Effector memory CD4-positive, alpha-beta T cell (primary cell): ENCODE measurements at places on chromosomes 1 and 21.

GRCh38 chr1:240786880-240787279 lies 174.9 kb upstream of the GREM2 start:
- no peaks in the 10 kb centered on the region for H3K27me3 ChIP-seq
- H3K36me3 ChIP-seq, result no peaks in the 10 kb centered on the region
- no peak overlapping the region for H3K27ac ChIP-seq
- H3K4me3 ChIP-seq, result no peak overlapping the region
- DNase-seq, result no peak
- no peaks in the 10 kb centered on the region for H3K4me1 ChIP-seq

DNA sequence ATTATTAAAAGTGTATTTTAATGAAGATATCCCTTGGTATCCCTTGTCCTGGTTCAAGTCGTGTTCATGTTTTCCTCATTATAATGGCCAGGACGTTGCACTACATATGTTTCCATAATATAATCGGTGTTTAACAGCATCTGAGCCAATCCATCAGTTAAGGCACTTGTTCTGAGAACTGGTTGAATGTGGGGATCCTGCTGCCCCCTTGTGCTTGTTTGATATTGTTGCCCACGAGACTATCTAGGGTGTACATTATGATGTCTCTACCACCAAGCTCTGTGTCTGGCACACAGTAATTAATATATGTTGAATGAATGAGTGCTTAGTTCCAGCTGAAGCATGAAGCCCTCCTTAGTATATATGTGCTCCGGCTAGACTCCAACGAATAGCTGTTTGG lies 193.0 kb downstream of the CACNA1E start:
- DNase-seq, result no peak
- H3K27ac ChIP-seq, result no peak overlapping the region
- no peaks in the 10 kb centered on the region for H3K27me3 ChIP-seq
- H3K36me3 ChIP-seq, result no peaks in the 10 kb centered on the region
- no peaks in the 10 kb centered on the region for H3K4me1 ChIP-seq

GRCh38 chr21:36994501-36995158 lies 11.9 kb upstream of the RIPPLY3 start:
- peaks cover 2% of the 10 kb centered on the region for H3K4me1 ChIP-seq
- H3K27ac ChIP-seq, result no peak overlapping the region
- no peak for DNase-seq

GRCh38 chr21:33030633-33031032 lies 4.9 kb downstream of the OLIG2 start:
- no peak for DNase-seq
- H3K27me3 ChIP-seq, result peaks cover 37% of the 10 kb centered on the region
- H3K36me3 ChIP-seq, result no peaks in the 10 kb centered on the region
- peaks cover 38% of the 10 kb centered on the region for H3K4me1 ChIP-seq
- H3K4me3 ChIP-seq, result no peak overlapping the region

- no peaks in the 10 kb centered on the region for H3K27me3 ChIP-seq
- no peaks in the 10 kb centered on the region for H3K36me3 ChIP-seq
- DNase-seq, result no peak
- H3K27ac ChIP-seq, result no peak overlapping the region
- no peaks in the 10 kb centered on the region for H3K4me1 ChIP-seq
Measured at GRCh38 chr21:17583898-17584297, 28.8 kb downstream of the BTG3 start.

- H3K27ac ChIP-seq, result no peak overlapping the region
- DNase-seq, result no peak
- no peaks in the 10 kb centered on the region for H3K36me3 ChIP-seq
- no peaks in the 10 kb centered on the region for H3K27me3 ChIP-seq
- no peak overlapping the region for H3K4me3 ChIP-seq
Measured at GRCh38 chr1:186798960-186799688, 29.6 kb upstream of the PLA2G4A start.

DNA sequence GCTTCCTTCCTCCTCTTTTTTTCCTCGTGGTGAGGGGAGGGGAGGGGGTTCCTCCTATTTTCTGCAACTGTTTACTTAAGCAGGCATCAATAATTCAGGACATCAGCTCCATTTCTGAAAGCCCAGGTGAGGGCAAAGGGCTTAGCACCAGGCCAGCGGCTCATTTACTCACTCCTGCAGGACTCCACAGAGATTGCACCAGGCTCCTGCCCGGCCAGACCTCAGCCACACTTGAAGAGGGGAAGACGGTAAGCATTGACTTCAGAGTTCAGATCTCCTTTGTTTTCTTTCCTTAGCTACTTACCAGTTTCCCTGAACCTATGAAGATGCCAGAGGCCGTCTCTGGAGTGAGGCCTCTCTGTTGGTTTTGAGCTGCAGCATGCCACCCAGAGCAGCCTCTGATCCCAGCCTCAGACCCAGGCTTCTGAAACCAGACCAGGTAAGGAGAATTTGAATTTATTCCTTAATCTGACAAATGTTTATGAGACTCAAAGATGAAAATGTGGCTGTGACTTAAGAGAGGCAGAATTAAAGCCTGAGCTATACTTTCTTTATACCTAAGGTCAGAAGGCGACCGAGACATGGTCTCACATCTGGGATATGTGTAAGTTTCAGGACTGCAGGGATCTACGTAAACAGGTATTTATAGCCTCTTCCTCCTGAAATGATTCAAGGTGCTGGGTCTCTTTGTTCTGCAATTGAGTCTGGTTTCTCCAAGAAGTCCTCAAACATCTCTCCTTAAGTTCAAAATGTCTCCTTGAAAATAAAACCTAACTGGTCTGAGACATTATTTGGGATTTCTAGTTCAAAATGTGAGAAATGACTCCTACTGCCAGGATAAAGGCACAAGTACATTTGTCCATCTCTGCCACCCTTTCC lies 272.5 kb upstream of the RUNX1 start:
- H3K27me3 ChIP-seq, result no peaks in the 10 kb centered on the region
- H3K27ac ChIP-seq, result no peak overlapping the region
- DNase-seq, result no peak
- no peaks in the 10 kb centered on the region for H3K4me1 ChIP-seq
- no peak overlapping the region for H3K4me3 ChIP-seq

- H3K4me3 ChIP-seq, result no peak overlapping the region
- H3K4me1 ChIP-seq, result no peaks in the 10 kb centered on the region
- DNase-seq, result no peak
- H3K27me3 ChIP-seq, result no peaks in the 10 kb centered on the region
- no peak overlapping the region for H3K27ac ChIP-seq
Measured at GRCh38 chr1:74686928-74687327, 13.3 kb upstream of the ERICH3 start.
